ENCODE measurements at places on chromosomes 16 and 17.
A peak's percentile ranks its signal among the peaks of the same experiment; 100 is the strongest.

DNA sequence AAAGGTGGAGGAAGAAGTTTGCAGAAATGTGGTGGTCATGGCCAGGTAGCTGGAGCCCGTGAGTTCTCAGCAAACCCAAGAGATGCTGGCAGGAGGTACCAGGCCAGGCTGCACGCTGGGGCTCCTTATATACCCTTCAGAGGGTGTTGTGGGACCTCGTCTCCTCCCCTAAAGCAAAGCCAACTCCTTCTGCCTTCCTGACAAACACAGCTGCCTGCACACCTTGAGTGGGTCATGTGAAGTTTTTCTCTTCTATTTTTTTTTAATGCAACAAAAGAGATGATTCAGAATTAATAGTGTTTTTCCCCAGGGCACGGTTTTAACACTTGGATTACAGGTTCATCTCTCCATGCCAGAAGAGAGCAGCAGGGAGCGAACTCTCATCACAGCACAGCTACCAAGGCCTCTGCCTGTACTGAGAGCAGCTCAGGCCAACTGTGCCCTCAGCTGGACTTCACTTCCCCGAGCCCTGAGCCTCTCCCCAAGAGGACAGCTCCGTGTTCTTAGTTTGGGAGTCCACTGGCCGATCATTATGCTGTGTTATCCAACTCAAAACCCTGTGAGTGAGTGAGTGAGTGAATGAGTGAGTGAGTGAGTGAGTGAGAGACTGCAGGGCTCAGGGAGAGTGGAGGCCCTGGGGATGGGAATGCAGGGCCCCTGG is at the start of gene KRT15:
TSS of gene KRT15 (minus strand) at position 102 of the 661 bp plus-strand sequence. CDS start at position 39, 63 bp downstream.
- no peak for DNase-seq

- no peak for DNase-seq
Observed at GRCh38 chr16:49478107-49478506, 104.5 kb downstream of the C16orf78 start.

- DNase-seq, result no peak
Observed at GRCh38 chr16:3474136-3474779, 21.0 kb downstream of the C16orf90 start.

- DNase-seq, result no peak
Observed at GRCh38 chr16:66569131-66569530, 2.9 kb downstream of the CMTM1 start.

- DNase-seq, result no peak
Observed at GRCh38 chr17:29135464-29135863, 44.7 kb downstream of the MYO18A start.

- DNase-seq, result no peak
Observed at GRCh38 chr17:76056882-76057281, 15.4 kb downstream of the SRP68 start.

- DNase-seq, result no peak
Observed at GRCh38 chr17:67449845-67450755, 73.0 kb downstream of the PITPNC1 start.

GRCh38 chr16:11697319-11697718 is 29.1 kb downstream of the SNN start:
- no peak for DNase-seq

- DNase-seq, result peak; percentile 81
Observed at GRCh38 chr17:79042421-79043190, 18.6 kb downstream of the C1QTNF1 start.

DNA sequence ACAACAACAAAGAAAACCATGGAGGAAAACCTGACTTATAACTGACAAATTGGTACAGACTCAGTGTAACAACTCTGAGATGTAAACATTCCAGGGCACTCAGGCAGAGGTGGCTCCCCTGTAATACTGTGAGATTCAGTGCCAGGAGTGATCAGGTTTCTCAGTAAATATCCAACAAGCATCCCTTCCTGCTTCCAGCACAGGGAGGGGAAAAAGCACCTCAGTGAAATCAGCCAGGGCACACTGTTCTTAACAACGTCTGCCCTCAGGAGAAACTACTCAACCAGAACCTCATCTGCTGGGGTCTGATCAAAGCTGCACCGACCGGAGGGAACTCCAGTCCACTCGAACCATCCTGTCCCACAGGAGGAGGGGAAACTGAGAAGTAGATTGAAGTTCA is 52.3 kb downstream of the AMFR start:
- no peak for DNase-seq

DNA sequence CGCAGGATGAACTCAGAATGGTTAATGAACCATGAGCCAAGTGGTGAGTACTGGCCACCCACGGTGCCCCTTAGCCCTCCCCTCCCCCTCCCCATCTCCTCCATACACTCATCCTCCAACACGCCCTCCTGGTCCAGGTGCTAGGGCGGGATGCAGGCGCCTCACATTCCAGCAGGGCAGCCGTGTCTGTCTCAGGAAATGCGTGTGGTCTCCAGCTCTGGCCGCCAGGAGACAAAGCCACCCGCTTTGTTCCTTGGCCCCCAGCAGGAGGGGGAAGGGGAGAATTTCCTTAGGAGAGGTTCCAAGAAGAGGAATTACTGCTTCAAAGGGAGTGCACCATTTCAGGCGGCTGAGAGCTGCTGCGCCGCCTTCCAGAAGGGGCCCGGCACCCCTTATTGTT is 29.7 kb upstream of the RMI2 start:
- DNase-seq, result no peak

GRCh38 chr17:30095507-30096244 is 20.9 kb upstream of the NSRP1 start:
- DNase-seq, result peak; percentile 57

DNA sequence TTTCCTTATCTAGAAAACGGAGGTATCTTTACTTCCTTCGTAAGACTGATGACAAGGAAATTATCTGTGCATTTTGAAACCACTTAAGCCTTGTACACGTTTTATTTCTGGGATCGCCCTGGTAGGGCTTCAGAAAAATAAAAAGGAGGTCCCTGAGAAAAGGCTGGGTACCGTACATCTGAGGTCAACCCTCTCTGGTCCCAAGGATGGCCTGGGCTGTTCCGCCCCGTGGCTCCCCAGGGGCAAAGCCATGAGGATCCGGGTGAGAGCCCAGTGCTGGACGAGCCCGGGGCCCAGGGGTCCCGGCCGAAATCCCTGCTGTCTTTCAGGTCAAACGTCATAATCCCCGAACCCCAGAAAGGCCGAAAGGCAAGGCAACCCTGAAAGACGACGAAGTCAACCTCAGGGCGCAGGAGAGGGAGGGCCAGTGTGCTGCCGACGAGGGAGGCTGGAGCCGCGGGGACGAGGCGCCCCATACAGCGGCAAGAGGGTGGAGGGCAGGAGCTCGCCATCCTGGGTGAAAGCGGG is 656 bp upstream of the FUS start:
- no peak for DNase-seq

GRCh38 chr17:32519228-32520103 is 32.7 kb downstream of the CDK5R1 start:
- peak; percentile 21 for DNase-seq

GRCh38 chr17:19833914-19834313 is 33.8 kb downstream of the ULK2 start:
- DNase-seq, result no peak

DNA sequence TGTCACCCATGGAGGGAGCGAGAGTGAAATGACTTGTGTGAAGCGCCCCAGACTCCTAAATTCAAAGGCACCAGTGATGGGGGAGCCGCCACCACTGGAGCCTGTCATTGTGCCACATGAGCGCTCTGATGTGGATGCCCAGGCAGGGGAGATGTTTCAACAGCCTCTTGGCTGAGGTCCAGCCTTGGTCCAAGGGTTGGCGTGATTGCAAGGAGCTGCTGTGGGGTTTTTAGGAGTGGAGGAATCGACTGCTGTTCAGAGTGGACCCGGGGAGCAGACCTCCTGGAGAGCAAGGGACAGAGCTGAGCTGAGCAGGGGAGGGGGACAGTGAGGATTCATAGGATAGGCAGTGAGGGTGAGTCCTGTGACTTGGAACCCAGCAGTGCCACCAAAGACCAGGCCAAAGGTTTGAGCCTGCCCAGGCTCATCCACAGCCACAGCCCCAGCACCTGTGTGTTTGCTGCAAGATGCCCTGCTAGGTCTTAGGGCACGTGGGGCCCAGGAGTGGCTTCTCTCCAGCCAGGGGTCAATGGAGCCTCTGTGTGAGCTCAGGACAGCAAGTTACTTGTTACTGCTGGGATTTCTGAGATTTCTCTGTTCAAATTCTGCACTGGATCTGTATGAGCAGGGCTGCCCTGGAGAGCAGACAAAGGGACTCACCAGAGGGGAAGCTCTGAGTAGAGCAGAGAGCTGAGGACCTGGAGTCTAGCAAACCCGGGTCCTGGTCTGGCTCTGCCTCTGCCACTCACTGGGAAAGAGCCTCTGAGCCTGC is 20.3 kb downstream of the RHBDL3 start:
- no peak for DNase-seq

Measured in suppressor macrophage (primary cell).